ENCODE measurements at places on chromosomes 3 and 15. TPM values are rescaled to one million over a fixed set of nuclear protein-coding genes. Genes with fewer than 3 reads are reported as not detected.

CCR5 gene
- 2.0 TPM for total RNA-seq

DNA sequence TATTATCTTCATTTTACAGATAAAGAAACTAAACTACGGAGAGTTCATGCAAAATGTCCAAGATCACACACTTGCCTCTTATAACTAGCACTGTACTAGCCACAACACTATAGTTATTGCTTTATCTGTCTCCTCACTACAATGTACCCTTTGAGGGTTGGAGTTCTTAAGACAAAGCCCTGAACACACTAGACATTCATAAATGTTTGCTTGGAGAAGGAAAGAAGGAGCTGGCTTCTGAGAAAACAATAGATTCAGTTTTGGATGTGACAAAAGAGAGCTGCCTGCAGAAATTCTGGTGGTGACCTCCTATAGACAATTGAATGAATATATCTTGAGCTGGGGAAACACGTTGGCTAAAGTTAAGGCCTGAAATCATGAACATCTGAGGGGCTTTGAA is 169.9 kb upstream of the ARHGEF26 start:
- H3K27ac ChIP-seq: no peak overlapping the region
- H3K4me1 ChIP-seq: no peaks in the 10 kb centered on the region
- no peak for DNase-seq

GRCh38 chr15:39837454-39837853 is 54.8 kb upstream of the FSIP1 start:
- H3K36me3 ChIP-seq: no peaks in the 10 kb centered on the region
- no peak overlapping the region for H3K4me3 ChIP-seq
- H3K27me3 ChIP-seq: no peaks in the 10 kb centered on the region
- DNase-seq: no peak

DNA sequence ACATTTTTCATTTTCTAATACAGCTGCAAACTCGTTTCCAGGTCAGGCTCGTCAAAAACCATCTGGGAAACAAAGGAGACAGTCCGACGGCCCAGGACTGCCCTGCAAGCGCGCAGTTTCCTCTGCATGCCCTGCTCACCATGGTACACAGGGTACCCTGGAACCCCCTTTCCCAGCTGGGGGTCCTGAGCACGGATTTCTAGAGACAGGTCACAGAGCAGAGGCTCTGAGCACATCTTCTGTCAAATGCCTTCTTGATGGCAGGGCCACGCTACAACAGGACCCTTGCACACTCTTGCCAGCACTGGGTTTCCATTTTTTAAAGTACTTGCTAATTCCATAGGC is 8.1 kb downstream of the ZXDC start:
- peaks cover 60% of the 10 kb centered on the region for H3K4me1 ChIP-seq
- no peak overlapping the region for H3K27ac ChIP-seq
- DNase-seq: no peak
- H3K4me3 ChIP-seq: no peak overlapping the region
- H3K36me3 ChIP-seq: peaks cover 49% of the 10 kb centered on the region
- H3K27me3 ChIP-seq: no peaks in the 10 kb centered on the region

- no peak for DNase-seq
- no peak overlapping the region for H3K4me3 ChIP-seq
- peaks cover 20% of the 10 kb centered on the region for H3K4me1 ChIP-seq
- H3K27ac ChIP-seq: no peak overlapping the region
Observed at GRCh38 chr3:71425491-71426071, 157.9 kb downstream of the FOXP1 start.

SLC24A5 gene
- not detected for total RNA-seq

DNA sequence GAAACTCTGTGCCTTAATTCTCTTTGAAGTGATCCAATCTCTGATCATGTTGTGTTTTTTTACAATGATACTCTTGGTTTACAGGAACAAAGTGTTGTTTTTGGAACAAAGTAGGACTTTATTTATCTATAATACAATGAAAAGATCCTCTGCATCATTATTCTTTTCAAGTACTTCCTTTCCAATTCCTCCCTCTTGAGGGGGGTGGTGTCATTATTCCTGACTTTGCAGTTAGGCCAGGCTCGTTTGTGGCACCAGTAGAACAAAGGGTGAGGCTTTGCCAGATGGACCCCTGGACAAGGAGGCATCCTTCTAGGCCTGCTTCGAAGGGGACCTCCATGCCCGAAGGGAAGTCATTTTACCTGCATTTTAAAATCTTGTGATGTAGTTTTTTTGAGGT is 41.7 kb upstream of the ZBTB38 start:
- peaks cover 33% of the 10 kb centered on the region for H3K4me1 ChIP-seq
- H3K27ac ChIP-seq: peak overlapping the region; percentile 37
- no peaks in the 10 kb centered on the region for H3K36me3 ChIP-seq
- no peak for DNase-seq

CELF6 gene
- 0.92 TPM for total RNA-seq

PLSCR5 gene
- total RNA-seq: not detected

DNA sequence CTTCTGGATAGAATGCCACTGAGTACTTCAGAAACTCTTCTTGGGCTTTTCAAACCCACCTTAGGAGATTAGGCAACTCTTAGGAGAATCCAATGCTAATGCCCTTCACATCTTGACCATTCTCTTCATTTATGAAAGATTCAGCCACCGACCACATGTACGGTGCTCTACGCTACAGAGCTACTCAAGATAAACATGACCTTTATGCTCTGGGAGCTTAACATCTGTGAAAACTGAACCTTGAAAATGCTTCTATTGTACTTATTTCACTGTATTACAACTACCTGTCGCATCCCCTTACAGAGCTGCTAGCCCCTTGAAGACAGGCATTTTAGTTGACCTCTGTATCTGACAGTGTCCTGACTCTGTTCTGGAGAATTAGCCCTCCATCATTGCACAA is 19.5 kb upstream of the ARRDC4 start:
- no peaks in the 10 kb centered on the region for H3K4me1 ChIP-seq
- H3K4me3 ChIP-seq: no peak overlapping the region
- H3K27me3 ChIP-seq: no peaks in the 10 kb centered on the region
- no peaks in the 10 kb centered on the region for H3K36me3 ChIP-seq

DNA sequence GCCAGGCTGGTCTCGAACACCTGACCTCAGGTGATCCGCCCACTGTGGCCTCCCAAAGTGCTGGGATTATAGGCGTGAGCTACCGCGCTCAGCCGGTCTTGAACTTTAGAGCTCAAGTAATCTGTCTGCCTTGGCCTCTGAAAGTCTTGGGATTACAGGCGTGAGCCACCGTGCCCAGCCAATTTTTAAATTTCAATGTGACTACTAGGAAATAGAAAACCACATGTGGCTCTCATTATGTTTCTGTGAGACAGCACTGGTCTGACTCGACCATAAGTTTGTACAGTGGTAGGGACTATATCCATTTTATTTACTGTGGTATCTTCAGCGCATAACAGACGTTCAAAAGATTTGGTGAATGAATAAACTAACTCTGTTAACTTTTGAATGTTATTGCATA is 9.1 kb downstream of the ZFAND6 start:
- no peaks in the 10 kb centered on the region for H3K27me3 ChIP-seq
- no peak for DNase-seq
- H3K27ac ChIP-seq: no peak overlapping the region
- peaks cover 49% of the 10 kb centered on the region for H3K4me1 ChIP-seq

PRR20G gene
- total RNA-seq: not detected

GOLGA8M gene
- total RNA-seq: 0.69 TPM

GRCh38 chr3:16056217-16056616 is 118.3 kb upstream of the GALNT15 start:
- no peak overlapping the region for H3K27ac ChIP-seq
- H3K27me3 ChIP-seq: no peaks in the 10 kb centered on the region
- H3K4me3 ChIP-seq: no peak overlapping the region
- H3K36me3 ChIP-seq: no peaks in the 10 kb centered on the region

KLHDC8B gene
- 13.7 TPM for total RNA-seq

NSMCE3 gene
- 2.7 TPM for total RNA-seq
